ENCODE measurements at places on chromosomes 3 and 15.

DNA sequence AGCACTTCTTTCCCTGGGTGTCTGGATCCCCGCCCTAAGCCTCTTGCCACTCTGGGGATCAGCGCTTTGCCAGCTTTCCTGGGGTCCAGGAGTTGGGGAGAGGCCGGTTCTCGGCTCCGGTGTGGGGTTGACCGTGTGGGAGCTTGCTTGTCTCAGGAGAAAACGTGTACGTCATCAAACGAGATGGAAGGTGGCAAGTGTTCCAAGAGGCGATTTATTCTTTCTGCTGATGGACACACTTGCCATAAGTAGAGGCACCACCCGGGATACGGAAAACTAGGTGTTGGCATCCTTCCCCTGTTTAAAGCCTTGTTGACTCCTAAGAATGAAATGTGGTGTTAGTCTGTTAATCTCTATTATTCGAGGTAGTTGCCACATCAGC lies 295 bp downstream of the ZWILCH start:
- DNase-seq: no peak

- DNase-seq: peak; percentile 73
Observed at GRCh38 chr3:132134611-132135010, 99.8 kb upstream of the CPNE4 start.

DNA sequence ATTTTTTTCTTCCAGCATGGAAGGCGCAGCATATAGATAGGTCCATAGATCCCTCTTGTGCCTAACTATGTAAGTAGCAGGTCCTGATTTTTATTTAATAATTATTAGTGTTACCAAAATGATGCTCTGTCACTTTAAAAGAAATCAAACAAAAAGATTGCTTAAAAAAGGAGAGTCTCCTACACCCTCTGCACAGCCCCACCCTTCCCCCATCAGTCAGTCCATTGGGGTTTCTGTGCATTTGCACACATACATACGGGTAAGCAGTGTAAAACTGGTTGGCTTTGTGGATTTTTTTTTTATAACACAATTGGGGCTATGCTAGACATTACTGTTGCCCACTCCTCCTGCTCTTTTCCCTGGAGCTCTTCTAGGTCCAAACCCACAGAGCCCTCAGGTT lies 7.0 kb upstream of the RPP14 start:
- no peak for DNase-seq

DNA sequence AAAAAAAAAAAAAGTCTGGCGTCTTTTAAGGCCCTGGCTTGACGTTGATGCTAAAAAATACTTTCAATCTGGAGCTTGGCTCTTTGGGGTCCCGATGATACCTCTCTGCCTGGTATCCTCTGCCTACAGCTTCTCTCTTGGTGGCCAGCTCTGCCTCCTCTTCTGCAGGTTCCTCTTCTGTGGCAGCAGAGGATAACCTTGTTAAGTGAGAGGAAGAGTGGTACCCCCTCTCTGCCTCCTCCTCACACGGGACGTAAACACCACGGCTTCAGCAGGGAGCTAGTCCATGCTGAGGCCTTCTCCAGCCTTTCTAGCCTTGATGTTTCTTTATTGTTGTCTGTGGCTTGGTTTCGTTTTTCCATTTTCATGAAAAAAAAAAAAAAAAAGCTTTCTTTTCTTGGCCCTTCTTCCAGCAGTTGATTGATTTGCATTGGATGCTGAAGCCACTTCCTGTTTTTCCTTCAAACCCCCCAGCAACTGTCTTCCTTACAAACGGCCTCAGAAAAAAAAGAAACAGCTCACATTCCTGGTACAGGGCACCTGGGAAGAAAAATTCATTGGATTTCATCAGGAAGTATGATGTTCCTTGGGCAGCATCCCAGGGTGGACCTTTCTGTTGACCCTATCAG lies 59.7 kb downstream of the RORA start:
- no peak for DNase-seq

DNA sequence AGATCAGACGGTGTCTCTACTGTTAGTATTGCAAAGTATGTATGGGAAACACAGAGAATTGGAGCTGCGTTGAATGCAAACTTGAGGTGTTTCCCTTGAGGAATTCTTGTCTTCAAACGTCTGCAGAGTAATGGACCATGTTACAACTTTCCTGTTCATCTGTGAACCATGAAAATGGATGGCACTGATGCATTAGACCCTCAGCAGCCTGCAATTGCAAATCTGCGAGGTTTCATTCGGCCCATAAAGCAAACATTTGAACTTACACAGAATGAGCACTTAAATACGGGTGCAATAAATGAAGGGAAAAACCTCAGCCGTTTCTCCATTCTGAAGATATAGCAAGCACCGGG lies 49.7 kb downstream of the LRRN1 start:
- DNase-seq: no peak

DNA sequence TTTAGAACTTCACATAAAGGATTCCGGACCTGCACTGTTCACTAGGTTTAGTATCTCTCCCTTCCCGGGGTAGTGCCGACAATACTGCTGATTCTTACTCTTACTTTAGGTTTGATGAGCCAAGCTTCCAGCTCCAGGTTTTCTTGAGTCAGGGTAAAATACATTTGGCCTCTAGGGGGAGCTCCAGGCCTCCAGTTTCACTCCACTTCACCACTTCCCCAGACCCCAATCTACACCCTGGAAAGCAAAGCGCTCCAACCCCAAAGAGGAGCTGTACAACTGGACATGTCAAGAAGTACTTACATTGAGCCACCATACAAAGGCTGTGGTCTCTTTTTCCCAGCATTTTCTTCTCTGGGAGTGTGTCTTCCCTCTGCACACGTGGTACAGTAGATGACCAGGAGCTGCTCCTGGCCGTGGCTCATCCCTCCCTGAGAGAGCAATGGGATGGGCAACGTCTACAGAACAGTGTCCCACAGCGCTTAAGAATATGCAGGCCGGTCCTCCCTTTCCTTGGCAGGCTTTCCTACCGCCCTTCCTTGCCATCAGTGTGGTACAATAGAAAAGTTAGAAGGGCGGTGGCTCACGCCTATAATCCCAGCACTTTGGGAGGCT lies 93.9 kb upstream of the CCDC80 start:
- peak; percentile 53 for DNase-seq

GRCh38 chr3:43213631-43214030 lies 72.7 kb upstream of the SNRK start:
- no peak for DNase-seq

- DNase-seq: no peak
Observed at GRCh38 chr3:53217175-53217574, 38.6 kb downstream of the TKT start.

DNA sequence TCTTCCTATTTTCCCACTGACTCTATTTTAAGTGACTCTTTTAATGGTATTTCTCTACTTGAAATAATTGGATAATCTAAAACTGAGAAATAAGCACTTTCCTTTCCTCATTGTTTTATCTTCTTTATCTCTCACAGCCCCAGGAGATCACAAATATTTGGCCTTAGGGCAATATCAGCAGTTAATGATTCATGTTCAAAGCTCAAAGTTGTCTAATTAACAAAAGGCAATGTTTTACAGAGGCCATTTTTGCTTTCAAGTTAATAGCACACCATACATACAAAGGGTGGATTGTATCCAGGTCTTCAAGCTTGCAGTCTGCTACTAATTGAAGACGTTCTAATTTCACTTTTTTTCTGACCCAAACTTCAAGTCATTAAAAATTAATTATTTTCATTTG lies 120.1 kb downstream of the LRRN1 start:
- DNase-seq: no peak

DNA sequence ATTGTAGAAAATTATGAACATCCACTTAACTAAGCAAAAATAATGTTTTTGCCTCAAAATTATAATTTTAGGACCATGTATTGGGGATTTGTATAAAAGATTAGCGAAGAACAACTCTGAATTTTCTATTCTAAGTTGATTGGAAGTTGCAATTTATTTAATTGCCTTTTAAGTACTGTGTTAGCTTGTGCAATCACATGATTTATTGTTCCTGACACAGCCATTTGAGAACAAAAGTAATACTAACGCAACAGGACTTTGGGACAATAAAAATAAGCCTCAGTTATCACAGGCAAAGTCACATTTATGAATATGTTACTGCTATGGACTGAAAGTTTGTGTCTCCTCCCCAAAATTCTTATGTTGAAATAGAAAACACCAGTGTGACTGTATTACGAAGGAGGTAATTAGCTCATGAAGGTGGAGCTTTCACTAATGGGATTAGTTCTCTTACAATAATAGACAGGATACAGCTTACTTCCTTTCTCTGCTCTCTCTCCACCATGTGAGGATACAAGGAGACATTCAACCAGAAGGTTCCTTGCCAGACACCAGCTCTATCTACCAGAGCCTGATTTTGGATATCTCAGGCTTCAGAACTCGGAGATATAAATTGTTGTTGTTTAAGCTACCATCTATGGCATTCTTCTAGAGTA lies 745.9 kb downstream of the ZBBX start:
- no peak for DNase-seq

- peak; percentile 31 for DNase-seq
Observed at GRCh38 chr15:95262866-95263564, 1031.7 kb downstream of the MCTP2 start.

DNA sequence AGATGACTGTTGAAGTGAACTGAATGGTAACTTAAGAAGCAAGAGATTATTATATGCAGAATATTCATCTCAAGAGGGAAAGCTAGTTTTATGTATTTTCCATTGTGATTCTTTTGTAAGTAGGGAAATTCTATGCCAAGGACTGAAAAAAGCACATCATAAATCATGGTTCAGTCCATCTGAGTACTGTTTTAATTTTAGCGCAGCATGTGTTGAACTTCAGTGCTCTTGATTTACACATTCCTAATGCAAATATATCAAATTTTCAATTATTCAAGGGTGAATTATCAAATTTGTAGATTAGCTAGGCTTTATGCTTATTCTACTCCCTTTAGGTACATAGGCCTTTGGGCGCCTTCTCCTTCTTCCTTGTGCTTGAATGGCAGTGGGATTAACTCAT lies 50.3 kb upstream of the TCF12 start:
- DNase-seq: no peak

DNA sequence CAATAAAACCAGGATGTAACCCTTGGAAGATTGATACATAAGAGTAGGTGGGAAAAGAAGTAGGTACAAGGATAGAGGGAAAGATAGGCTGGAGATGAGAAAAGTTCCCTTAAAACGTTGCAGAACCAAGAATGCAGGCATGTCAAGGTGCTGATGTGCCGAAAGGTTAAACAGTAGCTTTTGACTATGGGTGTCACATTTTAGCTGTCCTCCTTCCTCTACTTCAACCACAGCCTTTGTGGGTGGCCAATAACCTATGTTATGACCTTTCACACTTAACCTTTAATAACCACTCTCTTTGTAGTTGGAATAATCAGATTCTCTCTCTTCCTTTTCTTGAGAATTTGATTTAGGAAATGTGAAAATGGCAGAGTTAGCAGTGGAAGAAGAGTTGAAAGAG lies 184.5 kb upstream of the GAP43 start:
- no peak for DNase-seq

- no peak for DNase-seq
Observed at GRCh38 chr3:180661444-180661843, 17.8 kb downstream of the CCDC39 start.

DNA sequence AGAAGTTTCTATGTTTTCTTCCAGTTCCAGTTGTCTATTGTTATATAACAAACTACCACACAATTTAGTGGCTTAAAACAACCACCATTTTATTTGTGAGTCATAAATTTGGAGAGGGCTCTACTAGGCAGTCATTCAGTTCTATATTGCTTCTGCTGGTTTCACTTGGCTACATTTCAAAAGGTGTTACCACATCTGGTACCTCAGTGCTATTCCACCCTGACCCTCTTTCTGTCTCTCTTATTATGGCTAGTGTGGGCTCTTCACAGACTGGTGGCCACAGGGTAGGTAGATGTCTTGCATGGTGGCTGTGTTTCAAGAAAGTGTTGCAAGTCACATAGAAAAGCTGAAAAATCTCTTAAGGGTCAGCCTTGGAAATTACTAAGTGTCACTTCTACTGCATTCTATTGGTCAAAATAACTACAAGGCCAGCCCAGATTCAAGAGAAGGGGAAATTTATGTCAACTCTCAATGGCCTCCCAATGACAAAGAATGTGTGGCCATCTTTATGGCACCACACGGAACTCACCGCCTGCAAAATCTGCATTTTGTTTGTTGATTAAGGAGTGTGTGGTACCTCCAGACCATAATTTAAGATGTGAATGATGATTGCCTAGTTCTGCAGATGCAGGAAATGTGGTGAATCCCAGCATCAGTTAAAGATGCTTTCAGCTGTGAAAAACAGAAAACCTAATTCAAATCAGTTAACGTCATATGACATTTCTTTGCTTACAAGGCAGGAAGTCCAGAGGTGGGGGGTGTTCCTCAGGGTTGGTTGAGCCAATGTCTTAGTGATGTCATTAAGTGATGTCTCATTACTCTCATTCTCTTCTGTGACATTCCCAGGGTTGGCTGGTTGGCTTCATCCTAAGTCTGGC lies 105.8 kb upstream of the RASGRP1 start:
- no peak for DNase-seq

DNA sequence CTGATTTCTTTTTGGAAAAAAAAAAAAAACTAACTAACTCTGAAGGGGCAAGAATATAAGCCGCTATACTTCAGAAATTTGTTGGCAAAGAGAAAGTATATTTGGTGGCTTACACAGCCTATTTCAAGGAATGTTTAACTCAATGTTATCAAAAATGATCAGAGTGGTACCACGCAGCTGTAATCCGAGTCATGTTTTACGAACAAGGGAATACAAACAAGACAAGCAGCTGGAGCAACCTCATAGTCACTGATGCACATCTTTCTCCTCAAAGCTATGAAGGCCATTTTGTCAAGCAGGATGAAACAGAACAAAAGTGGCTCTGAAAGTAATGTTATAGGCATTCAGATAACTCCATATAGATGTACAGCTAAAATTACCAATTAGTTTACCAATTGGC lies 81.2 kb downstream of the SCAPER start:
- no peak for DNase-seq

GRCh38 chr3:23999012-23999641 lies 54.0 kb downstream of the NR1D2 start:
- DNase-seq: peak; percentile 64

DNA sequence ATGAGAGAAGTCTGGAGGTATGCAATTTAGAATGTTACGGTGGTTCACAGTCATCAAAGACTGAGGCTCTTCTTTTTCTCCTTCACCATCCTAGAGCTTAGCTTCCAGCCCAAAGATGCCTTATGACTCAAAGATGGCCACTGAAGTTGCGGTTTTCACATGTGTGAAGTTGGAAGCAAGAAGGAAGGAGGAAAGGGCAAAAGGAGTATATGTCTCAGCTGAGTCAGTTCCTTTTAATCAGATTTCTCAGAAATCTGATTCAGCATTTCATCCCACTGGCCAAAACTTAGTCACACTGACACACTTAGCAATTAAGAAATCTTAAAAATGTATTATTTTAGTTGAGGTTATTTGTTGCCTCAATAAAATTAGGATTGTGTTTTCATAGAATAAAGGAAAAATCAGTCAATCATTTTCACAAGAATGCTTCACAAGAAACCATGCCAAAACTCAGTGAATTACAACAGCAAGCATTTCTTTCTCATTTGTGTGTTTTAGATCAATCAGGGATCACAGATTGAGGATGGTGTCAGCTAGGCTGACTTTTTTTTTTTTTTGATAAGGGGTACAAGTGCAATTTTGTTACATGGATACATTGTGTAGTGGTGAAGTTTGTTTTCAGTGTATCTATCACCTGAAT lies 211.1 kb upstream of the GADL1 start:
- DNase-seq: peak; percentile 90
